ENCODE measurements at places on chromosomes 6 and 20.

- DNase-seq: no peak
These were observed 95.5 kb downstream of the NCR2 start for GRCh38 chr6:41430875-41431274.

GRCh38 chr6:136822046-136822375, 381 bp upstream of the PEX7 start:
- DNase-seq: no peak

DNA sequence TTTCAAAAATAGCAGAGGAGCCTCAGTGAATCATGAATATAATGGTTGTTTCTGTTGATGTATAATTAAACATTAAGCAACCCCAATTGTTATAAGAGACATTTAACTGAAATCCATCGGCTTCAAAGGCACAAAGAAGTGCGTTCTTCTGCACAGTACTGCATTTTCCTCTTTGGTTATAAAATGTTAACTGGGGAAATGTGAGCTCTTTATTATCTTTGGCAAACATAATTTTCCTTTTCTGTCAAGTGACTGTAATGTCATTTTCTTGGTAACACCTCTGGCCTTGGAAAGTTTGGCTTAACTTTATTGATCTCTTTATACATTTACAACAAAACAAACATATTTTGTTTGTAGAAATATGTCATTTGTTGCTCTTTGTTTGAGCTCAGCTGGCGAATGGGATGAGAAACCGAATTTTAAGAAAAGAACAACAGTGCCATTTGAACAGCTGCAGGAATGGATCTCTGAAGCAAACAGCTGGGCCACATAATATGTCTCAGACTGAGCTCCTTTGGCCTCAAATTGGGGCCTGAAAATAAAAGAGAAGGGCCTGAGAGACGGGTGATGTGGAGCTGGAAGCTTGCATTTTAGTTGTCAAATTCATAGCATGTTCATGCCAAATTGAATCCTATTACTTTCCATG, 427.0 kb upstream of the SPTLC3 start:
- no peak for DNase-seq

DNA sequence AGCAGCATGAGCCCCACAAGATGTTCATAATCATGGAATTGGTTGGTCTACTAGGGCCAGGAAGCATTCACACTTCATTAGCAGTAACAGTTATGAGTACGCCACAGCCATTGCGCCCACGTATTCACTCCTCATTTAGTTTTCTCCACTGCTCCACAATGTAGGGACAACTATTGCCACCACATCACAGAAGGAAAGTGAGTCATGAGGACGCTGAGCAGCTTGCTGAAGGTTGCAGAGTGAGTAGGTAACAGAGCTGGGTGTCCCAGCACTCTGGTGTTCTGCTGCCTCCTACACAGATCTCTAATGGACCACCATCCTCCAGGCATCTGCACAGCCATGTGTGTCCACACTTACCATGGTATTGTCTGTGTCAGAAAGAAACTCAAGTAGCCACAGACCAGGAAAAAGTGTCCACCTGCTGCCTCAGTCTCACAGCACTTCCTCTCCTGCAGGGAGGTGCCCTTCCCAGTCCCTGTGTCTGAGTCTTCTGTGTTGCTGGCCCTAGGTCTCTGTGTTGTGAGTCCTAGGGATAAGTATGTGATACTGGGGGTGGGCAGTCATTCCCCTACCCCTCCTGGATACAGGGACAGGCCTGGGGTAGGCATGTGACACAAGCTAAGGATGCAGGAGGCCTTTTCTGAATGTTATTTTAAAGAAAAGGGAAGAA, 103.9 kb downstream of the TTLL2 start:
- no peak for DNase-seq

DNA sequence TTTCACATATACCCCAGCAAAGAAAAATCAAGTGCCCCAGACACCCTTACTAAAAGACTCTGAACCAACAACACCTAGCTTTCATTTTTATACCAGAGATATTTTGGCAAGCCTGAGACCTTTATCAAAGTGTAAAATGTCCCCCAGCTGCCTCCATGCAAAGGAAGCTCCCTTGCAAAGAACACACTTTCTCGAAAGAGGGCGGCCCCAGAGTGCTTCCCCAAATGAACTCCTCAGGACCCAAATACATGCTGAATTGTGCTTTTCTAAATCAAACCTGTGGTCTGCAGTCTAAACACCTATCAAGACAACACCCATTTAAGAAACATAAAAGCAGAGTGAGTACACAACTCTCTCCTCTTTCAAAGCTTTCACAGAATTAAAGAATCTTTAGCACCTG, 490 bp downstream of the IPCEF1 start:
- DNase-seq: no peak

- DNase-seq: no peak
These were observed 4.0 kb upstream of the CDH22 start for GRCh38 chr20:46312075-46312944.
